ENCODE measurements at places on chromosomes 7 and 10.

DNA sequence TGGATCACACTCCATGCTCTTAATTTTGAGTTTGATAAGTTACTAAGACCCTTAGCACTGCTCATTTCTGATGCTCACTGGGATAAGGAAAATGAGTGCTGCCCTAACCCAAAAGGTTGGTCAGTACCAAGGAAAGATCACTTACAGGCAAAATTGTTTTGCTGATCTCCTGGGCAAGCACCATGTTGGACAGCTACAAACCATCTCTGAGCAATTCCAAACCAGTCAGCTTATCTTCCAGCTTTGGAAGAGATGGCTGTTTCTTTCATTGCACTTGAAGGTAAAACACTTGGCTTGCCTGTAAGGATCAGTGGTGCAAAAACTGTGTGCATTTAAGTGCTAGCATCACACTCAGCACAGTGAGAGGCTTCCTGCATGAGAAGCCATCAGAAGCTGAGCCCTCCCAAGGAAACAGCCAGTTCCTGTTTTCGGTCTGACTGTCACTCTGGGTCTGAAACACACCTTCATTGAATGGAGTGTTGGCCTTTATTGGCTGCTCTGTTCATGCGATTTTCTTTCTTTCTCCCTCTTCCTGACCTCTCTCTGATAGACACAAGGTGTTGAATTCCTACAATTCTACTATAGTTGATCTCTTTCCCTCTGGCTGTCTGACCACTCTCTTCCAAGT is 126.4 kb upstream of the GHITM start:
- no peak for DNase-seq

DNA sequence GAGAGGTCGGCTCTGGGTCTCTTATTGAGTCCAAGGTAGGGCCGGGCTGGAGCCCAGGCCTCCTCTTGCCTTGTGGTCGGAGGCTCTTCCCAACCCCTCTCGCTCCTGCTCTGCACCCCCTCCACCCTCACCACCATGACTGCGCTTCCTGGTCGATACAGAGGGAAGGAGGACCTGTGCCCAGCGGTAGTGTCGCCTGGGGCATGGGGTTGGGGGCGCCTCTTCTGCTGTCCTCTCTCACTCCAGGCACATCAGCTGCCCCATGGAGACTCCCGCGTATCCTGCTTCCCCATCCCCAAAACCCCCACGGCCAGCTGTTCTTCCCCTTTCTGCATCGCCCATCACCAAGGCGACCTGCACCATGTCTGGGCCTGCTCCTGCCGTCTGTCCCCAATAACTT is 44.4 kb downstream of the TMEM270 start:
- DNase-seq, result no peak

DNA sequence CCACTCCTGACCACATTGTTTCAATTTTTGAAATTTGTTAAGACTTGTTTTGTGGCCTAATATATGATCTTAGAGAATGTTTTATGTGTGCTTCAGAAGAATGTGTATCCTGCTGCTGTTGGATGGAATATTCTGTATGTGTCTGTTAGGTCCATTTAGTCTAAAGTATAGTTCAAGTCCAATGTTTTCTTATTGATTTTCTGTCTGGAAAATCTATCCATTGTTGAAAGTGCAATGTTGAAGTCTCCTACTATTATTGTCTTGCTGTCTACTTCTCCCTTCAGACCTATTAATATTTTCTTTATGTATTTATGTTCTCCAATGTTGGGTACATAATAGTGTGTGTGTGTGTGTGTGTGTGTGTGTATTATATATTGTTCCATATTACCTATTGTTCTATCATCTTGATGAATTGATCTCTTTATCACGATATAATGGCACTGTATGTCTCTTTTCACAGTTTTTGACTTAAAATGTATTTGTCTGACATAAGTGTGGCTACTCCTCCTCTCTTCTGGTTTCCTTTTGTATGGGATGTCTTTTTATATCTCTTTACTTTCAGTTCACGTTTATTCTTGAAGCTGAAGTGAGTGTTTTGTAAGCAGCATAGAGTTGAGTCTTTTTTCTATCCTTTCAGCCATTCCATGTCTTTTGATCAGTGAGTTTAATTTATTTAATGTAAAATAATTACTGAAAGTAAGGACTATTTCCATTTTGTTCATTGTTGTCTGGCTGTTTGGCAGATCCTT is 61.3 kb downstream of the AKR1D1 start:
- no peak for DNase-seq

DNA sequence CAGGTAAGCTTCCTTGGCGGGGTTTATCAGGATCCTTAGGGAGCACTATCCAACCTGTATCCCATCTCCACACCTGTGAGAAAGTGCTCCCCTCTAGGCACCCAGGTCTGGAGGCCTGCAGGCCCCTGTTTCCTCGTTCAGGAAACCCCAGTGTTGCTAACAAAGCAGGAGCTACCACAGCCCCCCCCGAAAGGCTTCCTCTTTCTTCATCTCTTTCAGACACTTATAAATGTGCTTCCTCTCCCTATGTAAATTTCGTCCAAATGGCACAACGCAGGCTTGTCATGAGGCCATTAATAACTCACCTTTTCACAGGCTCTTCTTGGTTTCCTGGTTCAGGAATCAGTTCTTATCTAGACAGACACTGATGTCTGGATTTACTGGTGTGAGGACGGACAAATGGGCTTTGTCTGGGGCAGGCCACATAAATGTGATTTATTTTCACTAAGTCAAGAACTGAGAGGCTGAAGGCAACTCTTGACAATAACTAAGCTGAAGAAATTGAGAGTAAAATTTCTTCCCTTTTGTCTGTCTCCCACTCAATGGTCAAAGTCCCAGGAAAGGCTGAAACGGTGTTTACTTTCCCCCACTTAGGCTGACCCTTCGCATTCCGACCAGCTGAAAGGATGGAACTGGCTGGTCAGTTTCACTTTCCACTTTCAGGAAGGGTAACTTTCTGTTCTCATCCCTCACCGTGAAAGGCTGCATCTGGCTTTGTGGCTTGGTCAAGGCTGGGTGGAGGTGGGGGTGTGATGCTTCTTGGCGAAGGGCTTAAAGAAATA is 46.8 kb downstream of the PIK3AP1 start:
- DNase-seq, result no peak

GRCh38 chr10:2475711-2476217 is 591.6 kb upstream of the PFKP start:
- DNase-seq, result no peak

DNA sequence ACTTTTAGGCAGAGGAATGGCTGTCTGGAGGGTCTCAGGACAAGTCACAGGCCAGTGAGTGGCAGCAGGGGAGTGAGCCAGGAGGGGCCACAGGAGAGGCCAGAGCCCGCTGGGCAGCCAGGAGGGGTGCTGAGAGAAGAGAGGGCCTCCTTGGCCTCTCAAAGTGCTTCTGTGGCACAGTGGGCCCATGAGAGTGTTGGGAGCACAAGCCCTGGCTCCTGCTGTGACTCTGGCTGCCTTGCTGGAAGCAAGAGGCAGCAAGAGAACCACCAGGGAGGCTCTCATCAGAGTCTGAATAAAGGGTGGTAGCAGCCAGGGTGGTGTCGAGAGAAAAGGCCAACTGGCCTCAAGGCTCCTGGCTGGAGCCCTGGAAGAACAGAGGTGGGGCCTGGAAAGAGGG is 91.1 kb downstream of the VOPP1 start:
- no peak for DNase-seq

DNA sequence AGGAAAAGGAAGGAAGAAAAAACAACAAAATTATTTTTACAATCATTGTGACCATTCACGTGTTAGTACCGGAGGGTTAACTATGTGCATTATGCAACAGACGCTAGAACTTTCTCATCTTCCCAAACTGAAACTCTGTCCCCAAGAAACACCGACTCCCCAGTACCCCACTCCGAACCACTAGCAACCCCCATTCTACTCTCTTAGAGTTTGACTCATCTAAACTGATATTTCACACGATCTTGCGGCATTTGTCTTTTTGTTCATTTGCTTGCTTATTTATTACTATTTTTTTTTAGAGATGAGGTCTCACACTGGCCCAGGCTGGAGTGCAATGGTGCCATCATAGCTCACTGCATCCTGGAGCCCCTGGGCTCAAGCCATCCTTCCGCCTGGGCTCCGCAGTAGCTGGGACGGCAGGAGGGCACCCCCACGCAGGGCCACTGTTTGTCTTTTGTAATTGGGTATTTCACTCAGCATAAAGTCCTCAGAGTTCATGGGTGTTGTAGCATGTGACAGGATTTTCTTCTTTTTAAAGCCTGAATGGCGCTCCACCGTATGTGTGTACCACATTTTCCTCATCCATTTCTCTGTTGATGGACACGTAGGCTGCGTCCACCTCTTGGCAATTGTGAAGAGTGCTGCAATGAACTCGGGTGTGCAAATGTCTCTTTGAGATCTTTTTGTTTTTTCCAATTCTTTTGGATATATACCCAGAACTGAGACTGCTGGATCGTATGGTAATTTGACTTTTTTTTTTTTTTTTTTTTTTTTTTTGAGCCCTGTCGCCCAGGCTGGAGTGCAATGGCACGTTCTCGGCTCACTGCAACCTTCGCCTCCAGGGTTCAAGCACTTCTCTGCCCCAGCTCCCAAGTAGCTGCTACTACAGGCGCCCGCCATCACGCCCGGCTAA is 9.5 kb downstream of the MNX1 start:
- DNase-seq, result no peak

DNA sequence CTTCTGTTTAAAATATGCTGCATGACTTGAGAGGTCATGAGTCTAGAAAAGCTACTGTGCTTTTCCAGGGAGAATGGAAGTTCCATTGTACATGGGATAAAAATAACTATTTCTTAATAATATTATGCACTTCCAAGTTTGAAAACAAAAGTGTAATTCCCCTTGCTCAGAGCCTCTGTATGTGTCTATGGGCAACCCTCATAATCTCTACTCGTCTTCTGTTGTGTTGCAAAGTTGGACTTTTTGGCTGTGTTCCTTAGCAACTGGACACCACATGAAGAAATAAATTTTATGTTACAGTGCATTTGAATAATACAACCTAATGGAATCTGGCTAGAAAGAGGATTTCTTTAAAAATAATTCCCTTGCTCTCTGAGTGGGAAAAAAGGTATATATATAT is 242.6 kb downstream of the TWIST1 start:
- no peak for DNase-seq

- DNase-seq, result no peak
Measured at GRCh38 chr7:40811666-40812065, 676.9 kb downstream of the SUGCT start.

DNA sequence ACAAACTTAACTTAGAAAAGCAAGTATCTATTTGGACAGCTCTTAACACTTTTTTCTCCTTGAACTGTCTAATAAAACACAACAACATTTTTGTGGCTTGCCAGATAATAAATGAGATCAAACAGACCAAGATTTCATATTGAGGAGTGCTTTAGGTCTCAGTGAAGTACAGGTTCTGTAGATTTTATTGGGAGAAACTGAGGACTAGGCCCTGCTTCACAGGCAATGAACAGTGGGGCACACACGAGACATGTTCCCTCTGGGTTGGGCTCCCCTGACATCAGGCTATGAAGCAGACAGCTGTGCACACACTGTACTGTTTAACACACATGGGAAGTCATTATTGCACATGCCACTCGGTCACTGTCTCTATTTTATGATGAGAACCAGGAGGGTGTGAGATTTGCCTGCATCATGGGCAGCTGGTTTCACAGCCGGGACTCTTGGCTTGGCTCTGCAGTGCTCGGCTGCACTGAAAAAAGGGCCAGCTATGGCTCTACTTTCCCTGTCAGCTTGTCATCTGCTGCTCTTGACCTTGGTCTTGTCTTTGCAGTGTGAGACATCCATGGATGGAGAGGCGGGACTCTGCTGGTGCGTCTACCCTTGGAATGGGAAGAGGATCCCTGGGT is 4.2 kb downstream of the IGFBP1 start:
- DNase-seq, result no peak

- no peak for DNase-seq
Measured at GRCh38 chr7:111531993-111532392, 30.3 kb downstream of the IMMP2L start.

DNA sequence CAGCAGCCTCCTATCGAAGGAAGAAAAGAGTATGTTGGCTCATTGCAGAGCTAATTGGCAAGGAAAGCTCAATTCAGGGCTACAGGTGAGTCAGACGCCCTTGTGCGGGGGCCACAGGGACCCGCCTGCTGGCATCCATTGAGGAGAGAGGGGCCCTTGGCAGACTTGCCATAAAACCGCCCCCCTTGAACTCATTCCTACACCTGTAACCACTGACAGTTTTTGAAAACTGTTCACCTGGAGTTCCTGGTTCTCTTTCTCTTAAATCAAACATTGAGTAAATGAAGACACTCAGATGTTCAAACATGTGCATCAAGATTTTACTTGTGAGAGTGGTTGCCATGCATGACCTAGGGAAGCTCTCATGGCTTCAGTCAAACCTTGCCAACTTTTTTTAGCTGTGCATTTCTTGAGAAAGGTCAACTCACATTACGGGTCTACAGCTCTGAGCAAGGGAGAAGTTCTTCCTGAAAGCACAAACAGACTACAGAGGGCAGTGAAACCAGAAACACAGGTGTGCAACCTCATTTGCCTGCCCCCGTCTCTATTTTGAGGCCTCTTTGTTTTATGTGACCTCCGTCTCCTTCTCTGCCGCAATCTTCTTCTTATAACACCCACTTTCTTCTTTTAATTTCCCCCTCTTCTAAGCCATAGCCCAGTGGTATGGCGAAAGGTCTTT is 87.8 kb downstream of the TBXAS1 start:
- DNase-seq, result no peak

- DNase-seq, result no peak
Measured at GRCh38 chr10:47079204-47079580, 168.0 kb downstream of the PTPN20 start.

DNA sequence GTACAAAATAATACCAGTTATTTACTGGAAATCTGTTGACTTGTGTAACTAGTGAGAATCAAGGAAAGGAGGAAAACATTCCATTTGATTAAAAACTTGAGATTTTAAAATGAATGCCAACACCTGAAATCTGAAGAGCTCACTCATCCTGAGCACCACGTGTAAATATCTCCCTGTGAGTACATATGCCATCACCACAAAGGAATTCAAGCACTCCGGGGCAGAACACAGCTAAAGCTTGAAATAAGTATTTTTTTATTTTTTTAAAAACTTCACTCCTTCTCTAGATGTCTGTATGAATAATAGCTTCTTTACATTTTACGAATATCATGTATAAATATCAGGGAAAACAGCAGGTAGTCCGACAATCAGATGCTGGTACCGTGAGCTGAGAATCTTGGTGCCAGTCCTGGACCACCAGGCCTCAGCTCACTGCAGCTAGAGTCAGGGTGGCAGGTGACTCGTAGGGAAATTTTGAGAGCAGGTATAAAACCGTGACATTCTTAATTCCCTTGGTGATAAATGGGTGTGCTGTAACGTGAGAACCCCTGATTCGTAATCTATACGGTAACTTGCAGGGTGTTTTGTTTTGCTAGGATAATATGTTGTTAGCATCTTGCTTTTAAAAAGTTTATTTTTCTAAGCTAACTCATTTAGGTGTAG is 12.7 kb downstream of the LMTK2 start:
- DNase-seq, result no peak

- DNase-seq, result no peak
Measured at GRCh38 chr7:44216521-44217222, 15.9 kb downstream of the YKT6 start.

- DNase-seq, result no peak
Measured at GRCh38 chr7:42880392-42880791, 31.5 kb downstream of the C7orf25 start.

DNA sequence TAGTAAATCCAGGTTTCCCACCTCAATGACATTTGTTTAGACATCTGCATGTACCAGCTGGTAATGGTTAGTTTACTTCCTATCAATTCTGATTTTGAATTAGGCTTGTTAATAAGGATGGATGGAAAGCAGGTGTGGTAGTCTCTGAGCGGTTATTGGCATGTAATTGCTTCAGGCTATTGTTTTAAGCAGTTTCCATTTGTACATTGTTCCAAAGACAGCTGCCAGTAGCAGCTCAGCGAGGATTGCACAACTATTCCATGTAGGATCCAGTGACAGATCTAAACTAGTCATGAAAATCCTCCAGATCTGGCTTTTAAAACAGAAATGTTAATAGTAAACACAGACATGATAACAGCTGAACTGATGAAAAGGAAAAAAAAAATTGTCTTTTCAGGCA is 436.0 kb upstream of the ADARB2 start:
- no peak for DNase-seq
